B cell (primary cell): ENCODE measurements at places on chromosomes 13 and 19.

- no peak for DNase-seq
Measured at GRCh38 chr13:55062662-55063061, 2034.0 kb downstream of the OLFM4 start.

- no peak for DNase-seq
Measured at GRCh38 chr19:57319869-57320179, 448 bp upstream of the ZNF543 start.

- no peak for DNase-seq
Measured at GRCh38 chr13:91648012-91648411, 249.6 kb downstream of the GPC5 start.

- no peak for DNase-seq
Measured at GRCh38 chr19:43941209-43941608, 6.1 kb upstream of the ZNF45 start.

DNA sequence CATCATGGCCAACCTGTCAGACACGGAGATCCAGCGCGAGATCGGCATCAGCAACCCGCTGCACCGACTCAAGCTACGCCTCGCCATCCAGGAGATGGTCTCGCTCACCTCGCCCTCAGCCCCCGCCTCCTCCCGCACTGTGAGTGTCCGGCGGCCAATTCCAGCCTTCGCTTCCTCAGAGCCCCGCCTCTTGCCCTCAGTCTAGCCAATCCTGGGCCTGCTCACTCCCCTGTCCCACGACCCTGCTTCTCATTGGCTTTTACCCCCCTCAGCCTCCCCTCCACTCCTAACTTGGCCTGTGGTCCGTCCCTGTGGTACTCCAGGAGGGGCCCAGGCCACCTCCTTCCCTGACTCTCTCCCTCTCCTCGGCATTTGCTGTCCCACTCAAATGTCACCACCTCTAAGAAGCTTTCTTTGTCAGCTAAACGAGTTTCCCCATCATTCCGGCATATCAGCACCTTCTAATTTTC lies 12.3 kb downstream of the HRC start:
- peak; percentile 64 for DNase-seq

GRCh38 chr13:79775830-79776229 lies 294.9 kb downstream of the NDFIP2 start:
- DNase-seq: peak; percentile 44

GRCh38 chr13:114194853-114195252 lies 15.8 kb downstream of the CFAP97D2 start:
- DNase-seq: no peak

DNA sequence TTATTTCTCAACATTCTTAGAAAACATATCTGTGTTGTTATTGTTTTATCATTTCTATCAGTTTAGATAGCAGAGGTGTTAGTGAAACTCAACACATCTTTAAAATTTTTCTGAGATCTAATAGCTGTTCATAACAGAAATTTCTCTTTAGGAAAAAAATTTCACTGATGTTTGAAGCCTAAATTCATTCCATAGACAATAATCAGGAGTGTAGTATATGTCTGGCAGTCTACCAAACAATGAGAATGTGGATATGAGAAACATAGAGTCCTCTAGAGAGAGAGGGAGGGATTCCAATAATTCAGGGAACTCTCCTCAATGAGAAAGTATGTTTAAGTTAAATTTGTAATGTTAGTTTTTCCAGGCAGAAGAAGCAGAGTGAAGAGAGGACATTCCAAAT lies 118.2 kb upstream of the EDNRB start:
- no peak for DNase-seq

GRCh38 chr13:72534951-72535640 lies 192.3 kb downstream of the MZT1 start:
- DNase-seq: no peak

GRCh38 chr19:5960005-5961001 lies 17.6 kb downstream of the RANBP3 start:
- DNase-seq: no peak

GRCh38 chr19:37964109-37964508 lies 57.1 kb downstream of the SIPA1L3 start:
- DNase-seq: no peak

- DNase-seq: no peak
Measured at GRCh38 chr13:39968646-39969475, 313.4 kb downstream of the COG6 start.

GRCh38 chr13:43688227-43688907 lies 98.4 kb downstream of the ENOX1 start:
- DNase-seq: no peak

- no peak for DNase-seq
Measured at GRCh38 chr19:30999726-31000125, 349.5 kb downstream of the TSHZ3 start.

DNA sequence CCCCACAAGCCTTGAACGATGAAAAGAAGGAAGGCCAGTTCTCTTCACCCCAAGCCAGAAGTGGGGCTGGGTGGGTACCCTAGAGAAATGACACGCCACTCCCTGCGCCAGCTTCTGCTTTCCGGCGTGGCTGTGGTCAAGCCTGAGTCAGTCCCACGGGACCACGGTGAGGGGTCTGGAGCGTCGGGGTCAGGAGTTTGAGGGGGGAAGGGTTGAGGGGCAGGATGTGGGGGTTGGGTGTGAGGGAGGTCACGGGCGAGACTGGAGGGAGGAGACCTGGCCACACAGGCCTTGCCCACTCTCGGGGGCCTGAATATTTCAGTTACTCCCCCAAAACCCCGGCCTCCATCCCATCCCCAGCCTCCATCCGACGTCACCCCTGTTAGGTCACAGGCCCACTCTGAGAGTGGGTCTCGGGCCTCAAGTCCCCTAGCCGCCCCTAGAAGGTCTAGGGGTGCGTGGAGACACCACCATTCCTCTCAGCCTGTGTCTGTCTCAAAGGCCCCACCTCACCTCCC lies 500 bp upstream of the IFI30 start:
- DNase-seq: no peak

- DNase-seq: no peak
Measured at GRCh38 chr13:80469105-80469852, 128.4 kb upstream of the SPRY2 start.

GRCh38 chr13:33757713-33758112 lies 60.2 kb upstream of the RFC3 start:
- DNase-seq: no peak

- peak; percentile 25 for DNase-seq
Measured at GRCh38 chr19:13870873-13871272, 6.1 kb upstream of the NANOS3 start.

GRCh38 chr19:33470686-33471085 lies 50.9 kb downstream of the PEPD start:
- DNase-seq: no peak

- DNase-seq: no peak
Measured at GRCh38 chr19:13004273-13004672, 9.0 kb downstream of the NFIX start.

DNA sequence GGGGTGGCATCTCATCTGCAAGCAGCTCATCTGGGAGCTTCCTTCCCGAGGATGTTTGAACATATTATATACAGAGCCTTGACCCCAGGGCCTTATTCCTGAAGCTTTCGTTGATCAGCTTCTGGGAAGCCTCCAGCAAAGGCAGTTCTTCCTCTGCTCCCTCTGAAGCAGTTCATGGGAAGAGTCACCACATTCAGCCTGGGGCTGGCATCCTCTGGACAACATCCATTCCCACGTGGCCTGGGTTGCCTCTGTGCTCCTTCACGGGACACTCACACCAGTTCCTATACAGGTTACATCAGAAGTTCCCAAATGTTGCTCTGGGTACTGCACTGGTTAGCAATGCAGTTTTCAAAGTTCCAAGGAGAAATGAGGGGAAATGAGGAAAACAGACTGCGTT lies 29.6 kb downstream of the COL4A2 start:
- DNase-seq: no peak

DNA sequence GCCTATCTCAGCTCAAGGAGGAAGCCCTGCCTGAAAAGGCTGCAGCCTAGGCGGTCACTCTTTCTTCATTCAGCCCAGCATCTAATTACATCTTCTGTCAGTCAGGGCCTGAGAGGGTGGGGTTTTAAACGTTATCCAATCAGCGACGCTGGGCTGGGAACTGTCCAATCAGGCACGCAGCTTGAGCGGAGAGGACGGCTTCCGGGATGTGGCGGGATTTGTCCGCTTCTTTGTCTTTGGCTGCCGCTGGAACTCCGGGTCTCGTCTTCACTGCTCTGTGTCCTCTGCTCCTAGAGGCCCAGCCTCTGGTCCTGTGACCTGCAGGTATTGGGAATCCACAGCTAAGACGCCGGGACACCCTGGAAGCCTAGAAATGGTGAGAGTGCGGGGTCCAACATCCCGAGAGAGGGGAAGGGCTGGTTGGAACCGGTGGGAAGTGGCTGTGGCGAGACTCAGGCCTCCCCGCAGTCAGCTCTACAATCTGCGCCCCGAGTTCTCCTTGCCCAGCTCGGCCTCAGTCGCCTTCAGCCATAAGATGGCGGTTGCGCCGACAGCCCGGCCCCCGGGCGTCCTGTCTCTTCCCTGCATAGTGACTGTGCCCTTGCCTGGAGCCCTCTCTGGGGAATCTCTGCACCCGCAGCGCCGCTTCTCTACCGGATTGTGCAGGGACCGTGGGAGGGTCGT lies at the start of gene ZNF738:
TSS of gene ZNF738 (plus strand) at position 233 of the 684 bp plus-strand sequence. CDS start at position 374, 141 bp downstream.
- peak; percentile 89 for DNase-seq

GRCh38 chr13:50779443-50780200 lies 63.9 kb downstream of the DLEU7 start:
- no peak for DNase-seq

DNA sequence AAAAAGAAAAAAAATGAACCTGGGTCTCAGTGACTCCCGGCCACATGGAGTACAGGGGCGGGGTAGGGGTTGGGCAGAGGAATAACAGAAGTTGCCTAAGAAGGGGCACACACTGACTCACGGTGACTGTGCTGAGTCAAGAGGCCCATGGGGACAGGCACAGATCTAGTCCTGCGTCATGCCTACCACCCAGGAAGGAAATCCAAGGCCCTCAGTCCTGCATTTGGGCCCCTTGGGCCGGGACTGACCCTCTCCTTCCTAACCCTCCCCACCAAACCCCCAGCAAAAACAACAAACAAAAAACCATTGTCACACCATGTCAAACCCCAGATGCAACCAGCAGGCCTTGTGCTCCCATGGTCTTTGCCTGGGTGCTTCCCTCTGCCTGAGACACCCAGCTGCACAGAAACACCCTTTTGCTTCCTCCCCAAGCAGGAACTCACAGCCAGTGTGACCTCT lies 9.6 kb upstream of the NOTCH3 start:
- DNase-seq: no peak

- no peak for DNase-seq
Measured at GRCh38 chr19:50992666-50993035, 8.8 kb downstream of the KLK8 start.

DNA sequence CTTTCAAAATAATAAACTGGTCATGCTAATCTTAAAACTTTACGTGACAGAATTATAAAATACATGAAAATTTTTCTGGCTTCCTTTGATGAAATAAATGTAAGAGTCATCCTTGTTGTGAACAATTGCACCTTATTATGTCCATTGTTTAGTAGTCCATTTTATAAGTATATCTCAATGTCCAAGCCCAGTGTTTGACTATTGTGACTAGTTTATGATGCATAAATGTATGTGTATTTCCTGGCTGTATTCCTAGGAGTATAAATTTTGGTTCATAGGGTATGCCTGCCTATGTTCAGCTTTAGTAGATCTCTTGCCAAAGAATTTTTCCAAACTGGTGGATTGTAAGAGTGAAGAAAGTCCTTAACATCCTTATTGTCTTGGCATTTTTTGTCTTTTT lies 2895.5 kb upstream of the PCDH20 start:
- DNase-seq: no peak
